Frontal cortex (tissue), 4 donors: ENCODE measurements at places on chromosomes 2 and 18.

DNA sequence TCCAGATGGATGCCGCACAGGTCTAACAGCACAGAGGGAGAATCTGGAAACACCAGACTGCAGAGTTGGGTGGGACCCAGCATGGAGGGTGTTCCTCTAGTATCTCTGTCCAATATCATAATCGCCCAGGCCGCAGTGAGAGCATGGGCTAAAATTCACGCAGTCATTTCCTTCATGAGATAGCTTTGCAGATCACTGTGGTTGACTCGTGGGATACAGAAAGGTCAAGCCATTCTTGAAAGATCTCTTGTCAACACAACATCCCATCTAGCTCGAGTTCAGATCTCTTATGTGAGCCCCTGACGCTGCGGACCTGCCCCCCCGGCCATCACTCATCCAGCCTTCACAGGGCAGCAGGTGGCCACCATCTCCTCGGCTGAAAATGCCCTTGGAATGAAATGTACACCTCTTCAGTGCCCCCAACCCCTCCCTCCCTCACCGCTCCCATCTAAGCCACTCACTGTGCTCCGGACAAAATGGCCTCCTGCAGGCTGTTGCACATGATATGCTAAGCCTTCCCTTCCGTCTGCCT lies 45.9 kb downstream of the FOSL2 start:
- no peak for DNase-seq

GRCh38 chr2:207514451-207514850 lies 15.3 kb upstream of the CREB1 start:
- no peak for DNase-seq

DNA sequence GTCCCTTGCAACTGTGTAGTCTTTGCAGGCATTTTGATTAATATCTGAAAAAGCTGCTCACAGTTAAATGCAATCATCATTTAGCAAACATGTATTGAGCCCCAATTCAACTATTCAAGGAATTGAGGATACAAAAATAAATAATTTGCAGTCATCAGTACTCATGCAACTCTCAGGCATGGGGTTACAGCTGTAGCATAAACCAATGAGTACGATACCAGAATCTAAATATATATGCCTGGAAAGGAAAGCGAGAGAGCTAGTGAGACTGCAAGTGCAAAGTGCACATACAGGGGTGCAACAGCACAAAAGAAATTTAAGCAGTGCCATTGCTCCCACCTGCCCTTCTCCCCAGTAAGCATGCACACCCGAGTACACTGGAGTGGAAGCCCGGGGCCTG lies 216.4 kb downstream of the AFF3 start:
- no peak for DNase-seq

GRCh38 chr2:76120176-76120575 lies 409.5 kb upstream of the GCFC2 start:
- no peak for DNase-seq

- peak; percentile 15 for DNase-seq
These were observed 582 bp downstream of the RIOK3 start for GRCh38 chr18:23453680-23454058.

DNA sequence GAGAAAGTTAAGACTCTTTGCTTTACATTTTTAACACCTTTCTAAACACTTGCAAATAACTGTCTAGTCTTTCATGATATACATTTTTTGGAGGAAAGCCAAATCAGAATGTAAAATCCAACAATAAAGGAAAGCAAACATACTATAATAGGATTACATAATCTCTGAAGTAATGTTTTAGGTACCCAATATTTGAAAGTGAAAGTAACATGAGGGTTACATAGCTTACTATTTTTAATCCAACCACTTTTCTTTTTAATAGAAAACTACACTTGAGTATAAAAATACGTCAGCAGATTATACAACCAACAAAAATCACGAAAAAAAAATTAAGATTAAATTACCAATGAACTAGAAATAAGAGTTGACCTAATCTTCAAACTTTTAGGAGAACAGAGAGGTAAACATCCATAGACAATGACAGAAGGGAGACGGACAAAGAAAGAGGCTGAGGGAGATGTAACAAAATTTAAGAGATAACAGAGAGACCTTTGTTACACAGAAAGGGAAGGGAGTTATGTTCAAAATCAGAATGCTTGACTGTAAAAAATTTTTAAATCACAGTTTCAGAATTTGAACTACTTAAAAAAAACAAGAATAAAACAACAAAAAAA lies 150.0 kb downstream of the IKZF2 start:
- DNase-seq = no peak

GRCh38 chr2:62641410-62641843 lies 64.1 kb upstream of the EHBP1 start:
- no peak for DNase-seq

DNA sequence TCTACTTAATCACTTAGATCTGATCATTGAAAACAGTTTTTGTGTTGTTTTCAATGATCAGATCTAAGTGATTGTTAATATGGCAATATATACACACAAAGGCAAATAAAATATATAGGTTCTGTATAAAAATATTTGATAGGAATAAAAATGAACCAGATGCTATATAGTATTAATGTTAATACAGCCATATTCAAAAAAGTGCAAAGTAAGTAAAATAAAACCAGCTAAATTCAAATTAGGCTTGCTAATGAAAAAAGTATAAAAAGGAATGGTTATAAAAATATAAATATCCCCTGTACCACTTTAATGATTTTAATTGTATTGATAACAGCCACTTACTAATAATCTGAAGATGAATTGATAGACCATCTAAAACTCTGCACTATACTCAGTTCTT lies 38.4 kb downstream of the VPS54 start:
- no peak for DNase-seq

- no peak for DNase-seq
These were observed 17.3 kb downstream of the EN1 start for GRCh38 chr2:118830118-118830517.

DNA sequence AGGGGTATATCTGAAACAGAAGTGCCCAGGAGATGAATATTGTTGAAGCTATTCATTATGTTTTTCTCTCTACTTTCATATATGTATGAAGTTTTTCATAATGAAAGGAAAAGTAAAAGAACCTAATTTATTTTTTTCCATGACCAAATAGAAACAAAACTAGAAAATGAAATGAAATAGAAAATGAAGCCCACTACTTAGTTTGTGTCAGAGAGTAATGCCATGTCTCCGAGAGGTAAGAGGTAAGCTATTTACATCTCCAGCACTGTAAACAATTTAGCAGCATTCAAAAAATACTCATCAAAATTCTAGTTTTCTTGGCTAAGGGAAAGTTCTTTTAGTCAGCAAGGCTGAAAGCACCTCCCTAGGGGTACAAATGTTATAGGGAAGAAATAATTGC lies 238.6 kb downstream of the PTH2R start:
- no peak for DNase-seq

GRCh38 chr2:167424221-167424620 lies 535.9 kb downstream of the XIRP2 start:
- DNase-seq = no peak
